ENCODE measurements at places on chromosomes 4 and X.

DNA sequence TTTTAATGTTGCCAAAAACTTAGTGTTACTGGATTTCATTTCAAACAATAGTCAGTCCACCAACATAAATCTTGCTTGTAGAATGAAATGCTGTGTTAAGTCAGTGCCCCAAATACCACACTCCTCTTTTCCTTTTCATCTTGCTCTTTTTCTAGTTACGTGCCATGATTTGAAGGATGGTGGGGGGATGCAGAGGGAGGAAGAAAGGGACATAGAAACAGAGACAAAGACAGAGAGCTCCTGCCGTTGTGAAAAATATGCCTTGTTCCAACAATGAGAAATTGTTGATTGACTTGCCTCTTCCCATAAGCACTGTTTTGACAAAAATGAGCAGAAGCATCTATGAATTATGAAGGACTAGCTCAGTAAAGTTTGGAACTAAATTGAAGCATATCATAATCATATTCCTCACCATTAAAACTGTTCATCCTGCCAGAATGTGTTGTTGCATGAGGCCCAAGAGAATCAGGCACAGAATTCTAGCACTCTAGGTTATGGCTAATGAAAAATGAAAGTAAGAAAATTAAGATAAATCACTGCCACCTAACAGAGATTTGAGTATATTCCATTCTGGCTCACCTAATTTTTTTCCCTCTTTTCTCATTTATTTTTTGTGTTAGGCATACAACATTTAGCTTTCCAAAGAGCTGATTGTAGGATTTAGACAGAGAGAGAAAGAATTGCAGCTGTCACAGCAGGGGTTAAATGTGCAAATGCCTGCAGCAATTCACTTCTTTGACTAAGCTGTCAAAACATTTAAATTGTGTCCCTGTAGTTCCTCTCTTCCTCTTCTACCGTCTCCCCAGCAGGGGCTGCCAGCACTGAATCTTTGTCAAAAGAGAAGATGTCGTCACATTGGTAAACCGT, 111.6 kb upstream of the PTPN13 start:
- DNase-seq, result peak; percentile 8

DNA sequence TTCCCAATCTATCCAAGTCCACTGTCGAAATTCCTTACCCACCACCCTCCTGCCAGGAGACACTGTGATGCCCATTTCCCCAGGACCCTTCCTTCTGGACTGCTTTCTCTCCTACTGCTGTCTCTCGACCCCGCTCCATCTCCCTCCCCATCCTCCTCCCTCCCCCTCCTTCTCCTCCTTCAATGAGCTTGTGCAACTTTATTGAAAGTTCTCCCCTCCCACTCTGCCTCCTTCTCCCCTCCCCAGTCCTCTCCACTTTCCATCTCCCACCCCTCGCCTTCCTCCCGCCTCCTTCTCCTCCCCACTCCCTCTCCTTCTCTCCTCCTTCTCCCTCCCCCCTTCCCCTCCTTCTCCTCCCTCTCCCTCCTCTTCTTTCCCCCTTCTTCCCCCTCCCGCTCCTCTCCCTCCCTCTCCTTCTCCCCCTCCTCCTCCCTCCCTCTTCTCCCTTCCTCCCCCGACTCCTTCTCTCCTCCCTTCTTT, 116.6 kb upstream of the FAT1 start:
- peak; percentile 94 for DNase-seq

DNA sequence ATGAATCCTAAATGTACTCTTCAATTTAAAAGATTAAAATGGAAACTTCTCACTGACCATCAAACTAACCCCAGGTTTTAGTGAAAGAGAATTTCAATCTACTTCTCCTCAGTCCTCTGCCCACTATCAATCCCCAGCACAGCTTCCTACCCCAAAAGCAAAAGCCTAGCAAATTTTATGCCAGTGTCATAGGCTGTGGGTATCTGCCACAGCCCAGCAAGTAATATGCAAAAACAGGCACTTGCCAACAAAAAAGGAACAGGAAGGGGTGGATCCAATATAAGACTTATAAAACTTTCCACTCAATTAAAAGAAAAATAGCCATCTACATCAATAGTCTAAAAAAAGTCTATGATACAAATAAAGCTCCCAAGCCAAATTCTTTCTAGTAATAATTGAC, 22.3 kb downstream of the CAMK2D start:
- DNase-seq, result no peak

DNA sequence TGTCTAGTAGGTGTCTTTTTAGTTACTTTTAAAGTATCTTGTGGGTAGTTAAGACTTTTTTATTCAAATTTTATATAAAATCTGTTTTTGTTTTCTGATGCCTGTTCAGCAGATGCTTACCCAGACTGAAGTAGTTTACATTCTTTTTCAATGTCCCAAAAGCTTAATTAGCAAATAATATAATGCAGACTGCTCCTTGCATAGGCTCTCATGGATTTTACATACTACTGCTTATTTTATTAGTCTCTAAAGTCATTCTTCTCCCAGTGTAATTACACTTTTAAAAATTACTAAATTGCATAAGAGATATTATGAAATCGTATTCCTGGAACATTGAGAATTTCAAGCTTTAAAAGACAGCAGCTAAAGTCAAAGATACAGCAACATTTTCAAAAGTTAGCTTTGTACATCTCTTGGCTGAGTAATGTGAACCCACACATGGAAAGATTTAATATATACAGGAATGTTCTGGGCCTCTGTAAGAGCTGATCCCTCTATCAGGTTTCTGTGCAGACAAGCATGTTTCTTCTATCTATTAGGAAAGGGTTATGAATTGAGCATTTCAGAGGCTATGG, 148.4 kb upstream of the SPRY1 start:
- DNase-seq, result no peak

DNA sequence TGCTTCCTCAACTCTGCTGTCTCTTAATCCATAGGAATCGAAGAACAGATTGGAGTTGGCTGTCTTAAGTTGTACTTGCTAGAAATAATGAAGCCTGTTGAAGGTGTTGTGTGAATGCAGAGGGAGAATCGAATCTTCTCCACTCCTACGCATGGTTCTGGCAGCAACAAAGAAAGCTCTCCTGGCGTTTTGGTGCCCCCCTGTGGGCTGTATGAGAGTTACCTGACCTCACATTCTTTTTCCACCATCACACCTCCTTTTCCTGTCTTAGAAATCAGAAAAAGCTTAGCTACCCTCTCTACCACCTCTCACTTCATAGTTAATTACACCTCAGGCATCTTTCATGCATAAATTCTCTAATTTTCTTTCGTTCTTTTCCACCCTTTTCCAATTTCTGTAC, 16.3 kb downstream of the KLF8 start:
- DNase-seq, result peak; percentile 45

GRCh38 chr4:177419434-177419833, 22.8 kb downstream of the AGA start:
- DNase-seq, result no peak

DNA sequence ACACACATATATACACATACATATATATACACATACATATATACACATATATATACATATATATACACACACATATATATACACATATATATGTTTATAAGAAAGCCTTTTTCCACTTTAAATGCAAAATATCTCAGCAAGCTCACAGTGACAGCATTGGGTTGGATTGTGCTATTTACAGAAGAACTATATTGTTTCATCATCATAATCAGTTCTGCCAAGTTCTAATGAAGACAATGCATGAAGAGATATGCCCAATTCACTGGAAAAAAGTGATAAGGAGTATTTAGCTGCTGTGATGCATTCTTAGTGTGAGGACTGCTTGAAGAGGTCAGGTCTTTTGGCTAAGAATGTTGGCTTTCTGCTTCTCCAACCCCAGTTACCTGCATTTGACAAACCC, 54.4 kb downstream of the RNF150 start:
- no peak for DNase-seq

- DNase-seq, result no peak
Observed at GRCh38 chr4:187258651-187259401, 535.2 kb upstream of the FAT1 start.

DNA sequence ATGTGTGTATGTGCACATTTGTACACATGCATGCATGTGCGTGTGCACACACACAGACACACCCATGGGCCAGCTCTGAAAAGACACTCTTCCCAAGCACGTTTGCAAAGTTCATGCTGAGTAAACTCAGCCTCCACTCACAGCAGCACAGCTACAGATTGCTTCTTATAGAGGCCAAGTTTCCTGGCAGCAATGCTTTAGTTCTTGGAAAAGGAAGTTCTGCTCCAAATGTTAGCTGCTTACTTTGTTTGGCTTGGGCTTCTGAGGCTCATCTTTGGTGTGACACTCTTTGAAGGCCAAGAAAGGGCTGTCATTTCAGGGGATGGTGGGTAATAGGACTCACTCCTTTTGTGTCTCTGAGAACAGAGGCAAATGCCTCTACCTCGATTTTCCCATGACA, 6.6 kb downstream of the PLP1 start:
- DNase-seq, result no peak

- DNase-seq, result no peak
Observed at GRCh38 chr4:38503689-38504395, 160.2 kb upstream of the KLF3 start.

- no peak for DNase-seq
Observed at GRCh38 chr4:129254126-129254525, 158.2 kb downstream of the C4orf33 start.

DNA sequence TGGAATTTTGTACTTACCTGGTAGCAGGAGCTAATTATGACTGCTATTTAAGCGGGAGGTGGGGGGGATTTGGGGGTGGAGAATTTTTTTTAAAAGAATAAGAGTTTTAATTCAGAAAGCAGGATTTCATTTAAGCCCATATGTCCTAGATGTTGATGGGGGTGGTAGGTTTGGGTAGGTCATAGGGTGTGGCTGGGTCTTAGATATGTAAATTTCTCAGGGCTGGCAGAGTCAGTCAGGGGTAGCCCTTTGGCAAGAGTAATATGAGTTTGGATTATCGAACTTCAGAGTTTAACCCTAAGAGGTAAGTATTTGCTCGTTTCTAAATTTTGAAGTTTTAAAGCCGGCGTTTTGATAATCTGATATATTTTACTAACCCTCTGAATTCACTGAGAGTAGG, 35.2 kb upstream of the COX18 start:
- no peak for DNase-seq

- no peak for DNase-seq
Observed at GRCh38 chrX:5965406-5965805, 263.3 kb downstream of the NLGN4X start.

GRCh38 chr4:108035691-108036090, 46.0 kb downstream of the HADH start:
- no peak for DNase-seq

GRCh38 chrX:88903989-88904718, 157.1 kb downstream of the CPXCR1 start:
- DNase-seq, result no peak

- no peak for DNase-seq
Observed at GRCh38 chr4:24664956-24665355, 80.6 kb upstream of the DHX15 start.

- DNase-seq, result no peak
Observed at GRCh38 chr4:56662782-56663468, 18.2 kb downstream of the HOPX start.

DNA sequence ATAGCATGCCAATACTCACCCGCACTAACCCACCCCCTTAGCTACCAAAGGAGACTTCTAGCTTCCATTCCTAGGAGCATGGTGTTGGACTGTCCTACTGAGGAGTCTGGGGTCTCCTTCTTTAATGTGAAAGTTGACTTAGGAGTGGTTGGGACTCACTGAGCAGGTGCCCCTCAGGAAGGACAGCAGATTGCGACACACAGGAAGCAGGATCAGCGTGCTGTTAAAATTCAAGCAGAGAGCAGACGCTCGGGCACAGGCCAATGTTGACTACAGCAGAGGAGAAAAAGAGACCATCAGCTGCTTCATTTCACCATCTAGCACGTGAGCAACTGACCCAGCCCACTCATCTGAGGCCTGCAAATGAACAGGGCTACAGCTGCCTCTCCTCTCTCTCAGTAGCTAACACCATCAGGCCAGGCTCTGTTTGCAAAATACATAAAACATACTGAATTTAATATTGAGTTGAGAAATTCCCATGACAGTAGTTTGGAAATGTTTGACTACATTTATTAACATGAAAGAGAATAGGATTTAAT, 10.8 kb downstream of the NOX1 start:
- DNase-seq, result no peak

- DNase-seq, result no peak
Observed at GRCh38 chr4:6538575-6538974, 36.4 kb upstream of the MAN2B2 start.

GRCh38 chrX:46630141-46630540, 56.6 kb downstream of the CHST7 start:
- no peak for DNase-seq

- DNase-seq, result no peak
Observed at GRCh38 chr4:155079871-155080270, 128.6 kb upstream of the NPY2R start.

DNA sequence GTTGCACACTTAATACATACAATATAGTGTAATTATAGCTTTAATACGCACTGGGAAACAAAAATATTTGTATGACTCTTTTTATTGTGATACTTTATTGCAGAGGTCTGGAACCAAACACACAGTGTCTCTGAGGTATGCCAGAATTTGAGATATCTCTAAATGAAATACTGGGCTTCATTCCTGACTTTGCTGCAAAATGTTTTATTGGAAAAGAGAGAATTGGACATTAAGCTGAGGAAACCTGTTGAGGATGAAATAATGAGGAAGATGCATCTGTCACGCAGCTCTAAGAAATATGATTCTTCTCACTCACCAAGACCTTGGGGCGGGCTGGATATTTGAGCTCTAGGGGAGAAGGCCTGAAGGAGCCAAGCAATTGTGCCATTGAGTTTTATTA, 242.1 kb downstream of the CPE start:
- no peak for DNase-seq

DNA sequence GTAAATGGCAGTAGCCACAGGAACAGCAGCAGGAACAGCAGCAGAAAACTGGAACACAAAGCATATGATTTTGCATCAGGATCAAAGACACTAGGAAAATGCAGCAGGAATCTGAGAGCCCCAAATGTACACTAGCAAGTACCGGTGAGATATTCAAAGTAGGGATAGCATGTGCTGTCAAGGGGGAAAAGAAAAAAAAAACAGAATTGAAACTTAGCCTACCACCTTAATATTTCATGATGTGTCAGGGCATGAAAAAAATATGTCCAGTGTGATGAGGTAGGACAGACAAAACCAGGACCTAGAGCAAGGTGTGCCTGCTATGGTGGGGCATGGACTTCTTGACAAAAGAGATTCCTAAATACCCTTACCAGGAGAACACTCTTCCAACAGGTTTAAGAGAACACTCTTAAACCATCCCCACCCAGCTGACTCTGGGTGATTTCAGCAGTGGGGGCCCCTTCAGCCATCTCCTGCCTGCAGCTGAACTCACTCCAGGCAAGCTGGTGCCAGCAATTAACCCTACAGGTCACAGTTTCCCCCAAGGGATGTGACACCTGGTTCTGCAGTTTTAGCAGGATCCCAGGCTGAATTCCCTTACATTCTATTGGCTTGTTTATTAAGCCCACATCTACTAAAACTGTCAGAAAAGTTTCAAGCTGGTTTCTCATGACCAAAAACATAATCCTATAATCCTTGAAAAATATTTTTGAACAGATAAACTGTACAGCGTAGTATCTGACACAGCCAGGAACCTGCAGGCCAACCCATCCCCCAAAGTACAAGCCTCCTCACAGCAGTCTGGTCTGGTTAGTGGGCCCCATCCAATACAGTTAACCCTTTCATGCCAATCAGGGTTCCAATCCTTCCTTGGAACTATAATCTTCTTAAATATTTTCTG, 62.9 kb upstream of the FMR1 start:
- DNase-seq, result no peak

- DNase-seq, result peak; percentile 93
Observed at GRCh38 chr4:128427832-128428366, 140.3 kb upstream of the PGRMC2 start.

GRCh38 chrX:154398668-154399526, 720 bp downstream of the RPL10 start:
- DNase-seq, result peak; percentile 63

Measured in ACHN (cell line).